Stimulated activated CD8-positive, alpha-beta memory T cell treated with anti-CD3 and anti-CD28 coated beads, Interleukin-4, amount 100 ng/mL, for 4 hours (primary cell): ENCODE measurements at places on chromosomes 11 and 22.

DNA sequence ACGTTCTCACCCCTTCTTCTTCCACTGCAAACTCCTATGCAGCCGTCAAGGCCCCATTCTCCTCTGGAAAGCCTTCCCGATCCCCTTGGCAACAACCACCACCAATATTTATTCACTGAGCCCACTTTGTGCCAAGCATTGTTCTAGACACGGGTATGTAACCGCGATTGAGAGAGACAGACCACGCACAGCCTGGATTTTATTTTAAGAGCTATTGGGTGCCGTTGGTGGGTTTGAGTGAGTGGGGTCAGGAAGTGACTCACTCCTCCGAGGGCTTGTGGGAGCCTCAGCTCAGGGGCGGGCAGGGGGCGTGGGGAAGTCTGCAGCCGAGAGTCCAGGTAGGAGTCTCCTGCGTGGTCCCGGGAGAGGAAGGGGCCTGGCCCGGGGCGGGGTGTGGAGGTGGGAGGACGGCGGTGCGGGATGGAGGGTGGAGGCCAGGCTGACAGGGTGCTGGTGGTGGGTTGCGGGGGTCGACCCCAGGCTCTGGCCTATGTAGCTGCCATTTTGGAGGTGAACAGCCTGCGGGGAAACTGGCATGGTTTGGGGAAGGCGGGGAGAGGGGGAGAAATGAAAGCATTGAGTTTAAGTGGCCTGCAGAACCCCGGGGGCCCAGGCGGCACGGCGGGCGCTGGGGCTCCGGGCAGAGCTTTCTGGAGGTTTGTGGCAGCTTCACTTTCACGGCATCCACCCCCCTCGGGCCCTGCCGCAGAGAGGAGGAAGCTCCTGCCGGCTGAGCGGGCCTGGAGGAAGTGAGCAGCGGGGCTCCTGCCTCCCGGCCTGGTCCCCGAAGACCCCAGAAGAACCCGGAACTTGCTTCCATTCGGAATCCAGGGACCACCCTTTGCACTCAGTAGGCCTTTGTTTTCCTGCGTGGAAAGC is 547 bp downstream of the PARVG start:
- peak; percentile 59 for DNase-seq

- no peak for DNase-seq
These were observed 9.6 kb upstream of the PIK3C2A start for GRCh38 chr11:17217401-17217800.

DNA sequence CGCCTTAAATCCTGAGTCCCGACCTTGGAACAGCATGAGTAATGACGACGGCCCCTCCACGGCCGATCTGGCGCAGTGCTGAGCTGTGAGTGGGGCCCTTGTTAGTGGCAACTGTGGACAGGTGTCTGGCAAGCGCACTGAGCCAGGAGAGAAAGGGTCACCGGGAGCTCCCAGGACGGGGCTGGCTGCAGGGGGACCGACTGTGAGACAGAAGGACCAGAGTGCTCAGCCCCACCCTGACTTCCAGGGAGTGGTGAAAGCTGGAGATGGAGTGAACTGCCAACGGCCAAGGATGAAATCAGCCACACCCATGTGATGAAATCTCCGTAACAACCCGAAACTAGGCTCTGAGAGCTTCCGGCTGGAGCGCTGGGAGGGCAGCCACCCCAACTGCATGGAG is 228.6 kb downstream of the BRD1 start:
- DNase-seq: no peak

GRCh38 chr22:44361391-44362126 is 48.8 kb upstream of the SHISAL1 start:
- no peak for DNase-seq

DNA sequence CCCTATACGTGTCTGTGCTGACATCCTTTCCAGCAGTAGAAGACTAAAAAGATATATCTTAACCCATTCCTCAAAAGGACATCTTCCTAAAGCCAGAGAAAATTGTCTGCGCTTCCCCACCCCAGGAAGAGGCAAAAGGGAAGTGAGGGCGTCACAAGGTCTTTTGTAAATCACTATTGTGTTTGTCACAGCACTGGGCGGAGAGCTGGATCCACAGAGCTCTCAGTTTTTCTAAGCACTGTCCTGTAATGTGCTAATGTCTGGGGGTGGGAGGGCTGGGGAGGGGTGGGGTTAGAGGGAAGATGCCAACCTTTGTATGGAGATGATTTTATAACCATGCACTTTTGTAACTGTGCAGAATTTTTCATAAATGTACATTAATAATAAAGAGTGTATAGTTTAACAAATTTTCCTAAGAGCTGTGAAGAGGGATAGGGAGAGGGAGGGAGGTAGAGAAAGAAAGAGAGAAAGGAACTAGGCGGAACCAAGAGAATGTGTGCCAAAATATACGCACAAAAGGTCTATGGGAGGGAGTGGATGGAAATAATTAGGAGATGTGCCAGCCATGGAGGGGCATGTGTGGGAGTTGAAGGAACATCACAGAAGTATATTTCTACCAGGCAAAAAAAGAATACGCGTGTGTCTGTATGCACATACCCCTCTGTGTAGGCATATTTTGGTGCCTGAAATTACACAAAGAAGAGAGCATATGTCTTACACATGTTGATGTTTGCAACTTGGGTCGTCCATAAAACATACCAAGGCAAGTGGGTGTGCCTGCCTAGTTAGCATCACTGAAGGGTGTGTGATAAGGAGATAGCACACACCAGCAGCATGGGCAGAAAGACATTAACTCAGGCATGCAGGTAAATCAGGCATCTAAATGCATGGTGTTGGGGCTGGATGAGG is 9.8 kb downstream of the LRRC55 start:
- no peak for DNase-seq

- no peak for DNase-seq
These were observed 37.2 kb upstream of the ETS1 start for GRCh38 chr11:128624269-128625175.

DNA sequence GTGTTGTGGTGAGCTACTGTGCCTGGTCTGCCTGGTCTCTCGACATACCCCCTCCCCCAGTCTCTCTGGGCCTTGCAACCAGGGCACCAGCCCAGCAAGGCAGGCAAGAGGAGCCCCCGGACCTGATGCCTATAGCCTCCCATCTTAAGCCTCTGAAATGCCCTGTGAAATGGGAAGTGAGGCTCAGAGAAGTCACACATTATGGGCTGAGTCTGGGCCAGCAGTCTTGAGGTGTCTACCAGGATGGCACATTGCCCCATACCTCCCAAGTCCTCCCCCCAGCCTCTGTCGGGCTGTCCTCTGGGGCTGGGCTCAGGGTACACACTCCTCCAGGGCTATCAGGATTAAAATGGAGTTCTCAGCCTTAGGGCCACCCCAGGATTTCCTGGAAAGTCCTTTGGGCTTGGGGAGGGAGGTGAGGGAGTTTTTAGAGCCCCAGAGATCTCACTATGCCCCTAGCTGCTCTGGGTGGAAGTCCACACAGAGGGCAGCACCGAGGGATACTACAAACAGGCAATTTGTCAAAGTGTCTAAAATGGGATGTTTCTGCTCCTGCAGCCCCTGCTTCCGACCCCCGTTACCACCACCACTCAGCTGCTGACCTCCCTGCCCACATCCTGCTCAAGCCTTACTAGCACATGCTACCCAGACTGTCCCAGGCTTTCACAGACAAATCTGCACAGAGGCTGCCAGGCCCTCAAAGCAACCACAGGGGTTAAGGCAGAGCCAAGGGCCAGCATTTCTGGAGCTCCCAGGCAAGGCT is 3.1 kb upstream of the SH3BP1 start:
- DNase-seq: no peak

- DNase-seq: no peak
These were observed 2268.7 kb downstream of the LRRC4C start for GRCh38 chr11:39190751-39191150.

DNA sequence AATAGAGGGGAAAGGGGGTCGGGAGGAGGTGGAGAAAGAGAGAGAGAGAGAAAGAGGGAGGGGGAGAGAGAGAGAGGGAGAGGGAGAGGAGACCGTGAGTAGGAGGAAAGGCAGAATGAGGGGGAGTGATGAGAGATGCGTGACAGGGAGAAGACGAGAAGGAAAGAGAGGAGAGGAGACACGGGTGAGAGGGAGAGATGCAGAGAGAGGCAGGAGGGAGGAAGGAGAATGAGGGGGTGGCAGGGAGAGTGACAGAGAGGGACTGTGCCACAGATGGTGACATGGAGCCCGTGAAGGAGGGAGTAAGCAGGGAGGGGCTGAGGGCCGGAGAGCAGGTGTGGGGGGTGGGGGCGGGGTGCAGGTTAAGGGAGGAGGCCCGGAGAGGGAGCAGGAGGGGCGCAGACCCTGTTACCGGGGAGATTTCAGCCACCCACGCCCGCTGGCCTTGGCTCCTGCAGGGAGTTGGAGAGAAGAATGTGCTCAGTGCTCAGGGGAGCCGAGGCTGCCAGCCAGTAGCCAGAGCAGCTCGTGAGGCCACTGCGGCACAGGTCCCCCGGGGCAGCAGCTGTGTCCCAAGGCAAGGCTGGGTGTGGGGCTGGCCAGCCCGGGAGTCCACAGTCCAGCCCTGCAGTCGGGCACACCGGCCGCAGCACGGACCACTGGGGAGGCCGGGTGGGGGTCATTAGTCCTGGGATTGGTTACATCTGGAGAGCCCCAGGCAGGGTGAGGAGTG is at the start of gene SSTR3:
SSTR3 (minus strand) TSS at position 304 of the 733 bp plus-strand sequence. CDS start 4,674 bp downstream, outside the sequence.
- no peak for DNase-seq

GRCh38 chr11:82754410-82754809 is 20.7 kb upstream of the FAM181B start:
- DNase-seq: no peak

DNA sequence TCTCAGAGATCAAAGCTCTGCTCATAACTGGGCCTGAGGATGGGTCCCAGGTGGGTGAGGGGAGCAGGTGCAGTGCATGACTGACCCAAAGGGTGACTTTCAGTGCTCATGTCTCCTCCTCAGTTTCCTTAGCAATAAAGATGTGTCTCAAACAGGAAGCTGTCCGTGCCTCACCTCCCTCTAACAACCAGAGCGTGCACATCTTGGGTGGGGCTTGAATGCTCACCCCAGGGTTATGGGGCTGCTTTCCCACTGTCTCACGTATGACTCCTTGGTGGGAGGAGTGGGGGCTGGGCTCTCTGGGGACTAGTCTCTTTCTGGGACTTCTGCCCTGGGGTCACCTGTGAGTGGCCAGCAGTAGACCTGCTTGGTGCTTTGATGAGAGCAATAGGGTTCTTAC is 53.9 kb upstream of the PHOX2A start:
- no peak for DNase-seq

- DNase-seq: no peak
These were observed 3.2 kb downstream of the OR4D6 start for GRCh38 chr11:59459916-59460315.

DNA sequence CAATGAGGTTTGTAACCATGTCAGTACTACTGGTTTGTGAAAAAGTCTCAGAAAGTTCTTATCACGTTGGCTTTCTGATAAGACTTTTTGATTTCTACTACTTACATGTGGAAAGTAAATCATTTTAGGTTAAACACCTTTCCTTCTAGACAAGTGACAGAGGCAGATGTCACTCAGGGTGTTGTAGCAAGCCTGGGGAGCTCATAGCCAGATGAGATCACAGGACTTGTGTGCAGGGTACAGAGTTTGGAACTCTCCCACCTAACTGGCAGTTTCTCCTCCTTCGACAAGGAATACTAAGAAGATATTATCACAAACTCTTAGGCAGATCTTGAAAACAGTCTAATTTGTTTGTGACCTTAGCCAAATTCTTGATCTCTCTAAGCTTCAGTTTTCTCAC is 49.4 kb upstream of the PICALM start:
- DNase-seq: no peak

DNA sequence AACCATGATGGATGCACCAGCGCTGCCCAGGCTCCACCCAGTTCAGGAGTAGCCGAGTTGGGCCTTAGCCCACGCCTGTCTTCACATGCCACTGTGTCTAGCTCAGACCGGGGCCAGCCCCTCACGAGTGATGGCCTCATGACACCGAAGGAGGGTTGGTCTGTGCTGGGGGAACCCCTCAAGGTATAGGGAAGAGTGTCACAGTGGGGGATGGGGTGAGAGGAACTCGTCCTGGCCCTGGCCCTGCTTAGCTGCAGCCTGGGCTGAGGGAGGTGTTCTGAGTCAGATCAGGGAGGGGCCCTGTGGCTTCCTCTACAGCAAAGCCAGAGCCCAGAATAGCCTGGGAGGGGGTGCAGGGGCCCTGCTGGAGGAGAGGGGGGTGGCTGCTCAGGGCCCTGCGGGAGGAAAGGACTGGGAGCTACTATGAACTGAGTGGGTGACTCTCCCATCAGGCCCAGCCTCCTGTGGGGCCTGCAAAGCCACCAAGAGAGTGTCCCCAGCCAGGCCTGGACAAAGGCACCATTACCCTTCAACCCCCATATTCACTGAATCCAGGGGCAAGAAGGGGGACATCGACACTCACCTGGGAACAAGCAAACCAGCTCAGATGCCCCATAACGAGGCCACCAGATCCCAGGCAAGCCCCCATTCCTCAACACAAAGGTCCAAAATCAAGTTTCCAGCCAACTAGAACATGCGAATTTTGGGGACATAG is 41.2 kb downstream of the IGLL5 start:
- DNase-seq: no peak

DNA sequence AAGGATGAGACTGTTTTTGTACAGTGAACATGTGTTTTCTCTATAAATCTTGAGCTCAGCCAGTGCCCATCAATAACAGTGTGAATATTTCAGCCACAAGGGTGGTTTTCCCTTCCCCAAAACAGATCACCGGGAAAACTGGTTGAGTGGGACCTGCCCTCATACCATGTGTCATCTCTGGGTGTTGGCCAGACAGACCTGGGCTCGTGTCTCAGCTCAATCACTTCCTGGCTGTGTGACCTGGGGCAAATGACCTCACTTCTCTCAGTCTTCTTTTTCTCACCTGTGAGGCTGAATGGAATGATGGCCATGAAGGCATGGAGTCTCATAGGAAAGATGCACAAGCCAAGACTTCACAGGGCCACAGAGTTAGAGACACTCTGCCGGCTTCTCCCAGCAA is 74.7 kb downstream of the COMMD9 start:
- DNase-seq: no peak

DNA sequence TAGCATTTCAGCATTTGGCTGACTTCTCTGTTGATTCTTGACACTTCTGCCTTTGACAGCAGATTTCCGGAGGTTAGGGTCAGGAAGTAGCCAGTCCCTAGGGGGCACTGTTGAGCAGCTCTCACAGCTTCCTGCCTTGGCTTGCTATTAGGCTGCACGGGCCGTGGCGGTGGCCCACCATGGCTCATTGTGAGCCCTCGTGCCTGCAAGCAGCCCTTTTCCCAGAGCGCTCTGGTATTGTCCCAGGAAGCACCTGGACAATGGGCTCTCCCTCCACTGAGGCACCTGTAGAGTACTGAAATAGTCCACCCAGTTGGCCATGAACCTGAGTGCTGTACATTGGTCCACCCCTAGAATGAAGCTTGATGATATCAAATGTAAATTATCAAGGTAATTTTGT is 100.2 kb upstream of the GAL start:
- no peak for DNase-seq

DNA sequence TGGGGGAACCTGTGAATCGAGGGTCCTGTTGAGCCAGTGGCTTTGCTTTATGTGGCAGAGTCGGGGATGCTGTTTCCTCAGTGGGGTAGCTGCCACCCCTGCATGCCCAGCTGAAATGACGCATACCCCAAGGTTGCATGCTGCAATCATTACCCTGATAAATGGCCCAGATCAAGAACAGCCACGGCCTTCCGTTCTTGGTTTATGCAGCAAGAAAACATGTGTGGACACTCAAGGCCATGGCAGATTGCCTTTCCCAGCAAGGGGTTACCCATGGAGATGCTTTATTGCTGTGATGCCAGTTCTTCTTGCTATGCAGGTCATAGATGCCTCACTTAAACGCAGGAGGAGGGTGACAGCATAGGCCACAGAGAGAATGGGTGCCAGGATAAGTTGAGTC is 14.3 kb upstream of the SREBF2 start:
- DNase-seq: no peak
